Glutamatergic neuron (in vitro differentiated cells): ENCODE measurements at places on chromosomes 7 and 10.
A peak's percentile ranks its signal among the peaks of the same experiment; 100 is the strongest.

DNA sequence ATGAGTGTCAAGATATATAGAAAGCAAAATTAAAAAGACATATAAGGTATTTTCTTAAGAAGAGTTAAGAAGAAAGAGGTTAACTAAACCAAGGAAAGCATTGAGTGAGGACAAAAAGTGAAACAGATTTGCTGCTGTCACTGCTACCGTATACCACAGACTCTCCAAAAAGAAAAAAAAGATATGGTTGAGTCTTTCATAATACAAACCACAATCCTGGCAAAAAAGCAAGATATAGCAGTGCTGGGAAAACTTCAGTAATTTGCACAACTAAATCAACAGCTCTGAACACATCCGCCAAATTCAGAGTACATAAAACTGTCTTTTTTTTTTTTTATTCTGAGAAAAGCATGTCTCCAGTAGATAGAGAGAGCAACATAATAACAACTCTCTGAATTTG lies 114.7 kb downstream of the ETV1 start:
- no peak for DNase-seq

GRCh38 chr10:123150986-123151736 lies 3.0 kb upstream of the BUB3 start:
- peak; percentile 54 for DNase-seq

DNA sequence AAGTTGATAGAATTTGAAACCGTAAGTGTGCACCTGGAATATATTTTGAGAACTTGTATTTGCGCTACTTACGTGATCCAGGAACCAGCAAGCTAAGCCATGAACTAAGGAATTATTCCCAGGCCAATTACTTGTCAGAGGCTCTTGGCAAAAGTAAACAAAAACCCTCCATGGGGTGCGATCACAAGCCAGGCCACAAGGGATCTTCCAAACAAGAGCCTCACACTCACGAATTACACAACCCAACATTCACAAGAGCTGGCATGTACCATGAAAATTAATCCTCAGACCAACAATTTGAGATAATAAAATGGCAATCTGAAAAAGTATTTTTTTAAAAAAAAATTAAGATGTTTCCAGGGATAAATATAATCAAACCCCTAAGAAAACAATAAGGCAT lies 467.0 kb upstream of the AKR1E2 start:
- no peak for DNase-seq

DNA sequence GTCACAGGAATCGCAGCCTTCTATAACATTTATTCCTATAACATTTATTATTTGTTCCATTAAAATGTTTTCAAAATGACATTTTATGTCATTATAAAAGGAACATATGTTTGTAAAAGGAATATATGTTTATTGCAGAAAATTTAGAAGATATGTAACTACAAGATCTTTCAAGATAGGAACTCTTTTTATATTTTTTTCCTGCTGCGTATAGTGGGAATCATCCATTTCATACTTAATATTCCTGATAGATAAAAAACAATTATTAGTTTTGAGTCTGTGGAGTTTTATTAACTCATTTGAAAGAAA lies 55.6 kb downstream of the CCNY start:
- no peak for DNase-seq

- no peak for DNase-seq
These were observed 204.4 kb downstream of the OTUD1 start for GRCh38 chr10:23643111-23643780.

GRCh38 chr7:10618953-10619352 lies 354.7 kb upstream of the PHF14 start:
- DNase-seq = no peak

DNA sequence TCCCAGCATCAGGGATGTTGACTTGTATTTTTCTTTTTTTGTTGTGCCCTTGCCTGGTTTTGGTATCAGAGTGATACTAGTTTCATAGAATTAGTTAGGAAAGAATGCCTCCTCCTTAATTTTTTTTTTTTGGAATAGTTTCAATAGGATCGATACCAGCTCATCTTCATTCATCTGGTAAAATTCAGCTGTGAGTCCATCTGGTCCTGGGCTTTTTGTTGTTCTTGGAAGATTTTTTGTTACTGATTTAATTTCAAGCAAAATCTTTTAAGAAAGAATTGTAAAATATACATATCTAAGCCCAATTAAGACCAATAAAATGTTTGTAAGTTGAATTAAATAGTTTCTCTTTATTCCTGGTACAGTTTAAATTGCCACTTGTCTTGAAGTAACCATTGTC lies 1159.5 kb downstream of the CNTNAP2 start:
- DNase-seq = no peak

GRCh38 chr10:11035301-11035991 lies 17.8 kb downstream of the CELF2 start:
- DNase-seq = no peak

- DNase-seq = no peak
These were observed 339.9 kb downstream of the GFRA1 start for GRCh38 chr10:115933098-115933497.

GRCh38 chr7:70752794-70753241 lies 379.1 kb upstream of the GALNT17 start:
- no peak for DNase-seq

DNA sequence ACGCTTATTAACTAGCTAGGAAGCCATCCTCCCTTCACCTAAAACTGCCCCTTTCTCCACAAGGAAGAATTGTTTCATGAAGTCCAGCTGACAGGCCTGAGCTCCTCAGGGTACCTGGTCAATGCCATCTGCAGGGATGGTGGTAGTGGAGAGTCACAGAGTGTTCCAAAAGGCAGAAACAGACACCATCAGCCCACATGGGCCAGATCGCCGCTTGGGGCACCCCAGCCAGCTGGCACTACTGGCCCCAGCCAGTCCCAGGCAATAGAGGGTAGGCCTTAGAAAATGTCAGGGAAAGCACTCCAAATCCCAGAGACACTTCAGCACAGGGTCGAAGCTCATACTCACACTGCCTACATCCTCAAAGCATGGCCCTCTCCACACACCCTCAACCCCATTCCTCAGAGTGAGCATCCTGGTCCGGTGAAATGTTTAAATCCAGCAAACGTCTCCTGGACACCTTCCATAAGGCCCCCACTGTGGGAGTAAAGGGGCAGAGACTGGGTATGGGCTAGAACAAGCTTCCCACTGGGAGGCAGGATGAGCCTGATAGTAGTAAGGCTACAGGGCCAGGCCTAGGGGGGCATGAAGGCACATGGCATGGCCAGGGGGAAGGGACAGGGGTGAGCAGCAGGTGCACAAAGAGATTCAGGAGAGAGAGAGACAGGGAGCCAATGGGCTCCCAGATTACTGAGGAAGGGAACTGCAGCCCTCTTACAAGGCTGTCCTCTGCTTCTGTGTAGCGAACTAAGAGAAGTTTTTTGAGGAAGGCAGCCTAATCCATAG lies 1.9 kb downstream of the LRRC20 start:
- no peak for DNase-seq

GRCh38 chr7:157590526-157590925 lies 253.7 kb downstream of the DNAJB6 start:
- peak; percentile 8 for DNase-seq

DNA sequence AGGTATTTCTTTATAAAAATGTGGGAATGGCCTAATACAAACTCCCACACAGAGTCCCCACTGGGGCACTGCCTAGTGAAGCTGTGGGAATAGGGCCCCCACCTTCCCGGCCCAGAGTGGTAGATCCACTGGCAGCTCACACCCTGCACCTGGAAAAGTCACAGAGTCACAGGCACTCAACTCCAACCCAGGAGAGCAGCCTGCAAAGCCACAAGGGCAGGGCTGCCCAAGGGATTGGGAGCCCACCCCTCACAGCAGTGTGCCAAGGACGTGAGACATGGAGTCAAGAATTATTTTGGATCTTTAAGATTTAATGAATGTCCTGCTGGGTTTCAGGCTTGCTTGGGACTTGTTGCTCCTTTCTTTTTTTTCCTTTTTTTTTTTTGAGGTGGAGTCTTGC lies 5.3 kb upstream of the DNAJC12 start:
- DNase-seq = no peak

DNA sequence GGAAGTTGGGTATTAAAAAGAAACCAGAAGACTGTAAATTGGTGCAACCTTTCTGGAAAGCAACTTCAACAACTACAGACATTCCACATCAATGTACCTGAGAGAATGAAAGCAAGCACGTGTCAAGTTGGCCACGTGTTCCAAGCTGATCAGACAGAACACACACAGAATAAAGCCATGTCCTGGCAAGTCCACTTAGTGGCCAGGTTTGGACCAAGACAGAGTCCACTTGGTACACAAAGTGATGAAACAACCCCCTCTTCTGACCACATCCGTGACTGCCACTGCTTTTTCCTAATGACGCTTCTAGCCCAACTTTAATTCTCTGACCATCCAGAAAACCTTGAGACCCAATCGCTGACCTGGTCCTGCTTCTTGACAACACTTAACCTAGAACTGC lies 109.4 kb downstream of the ABLIM1 start:
- no peak for DNase-seq

GRCh38 chr10:95447685-95448084 lies 113.5 kb downstream of the SORBS1 start:
- DNase-seq = no peak

DNA sequence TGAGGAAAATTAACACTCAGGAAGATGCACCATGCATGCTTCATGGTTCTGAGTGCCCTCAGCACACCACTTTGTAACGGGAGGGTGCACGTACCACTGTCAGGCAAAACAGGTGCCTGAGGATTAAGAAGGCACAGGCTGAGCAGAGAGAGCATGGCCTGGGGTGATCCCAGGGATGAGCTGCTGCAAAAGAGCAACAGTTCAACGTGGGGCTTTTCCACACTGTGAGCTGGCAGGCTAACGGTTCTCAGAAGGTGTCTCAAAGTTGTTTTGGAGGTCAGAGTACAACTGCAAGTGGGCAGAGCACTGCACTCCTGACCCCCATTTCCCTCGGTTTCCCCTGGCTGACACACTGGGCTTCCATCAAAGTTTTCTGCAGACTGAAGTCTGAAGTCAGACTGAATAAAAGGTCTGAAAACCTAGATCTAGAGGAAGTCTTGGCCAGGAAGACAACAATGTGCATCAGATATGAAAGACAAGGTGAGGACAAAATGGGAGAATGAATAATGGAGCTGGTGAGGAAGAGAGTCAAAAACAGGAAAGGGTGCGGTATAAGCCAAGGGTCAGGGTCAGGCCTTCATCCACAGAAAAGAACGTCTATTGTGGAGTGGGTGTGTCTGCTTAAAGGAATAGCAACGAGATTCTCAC lies 20.5 kb downstream of the ZNF438 start:
- DNase-seq = no peak

GRCh38 chr10:14554491-14555205 lies 220.0 kb downstream of the FAM107B start:
- no peak for DNase-seq

GRCh38 chr10:8316284-8316683 lies 261.8 kb downstream of the GATA3 start:
- DNase-seq = no peak

DNA sequence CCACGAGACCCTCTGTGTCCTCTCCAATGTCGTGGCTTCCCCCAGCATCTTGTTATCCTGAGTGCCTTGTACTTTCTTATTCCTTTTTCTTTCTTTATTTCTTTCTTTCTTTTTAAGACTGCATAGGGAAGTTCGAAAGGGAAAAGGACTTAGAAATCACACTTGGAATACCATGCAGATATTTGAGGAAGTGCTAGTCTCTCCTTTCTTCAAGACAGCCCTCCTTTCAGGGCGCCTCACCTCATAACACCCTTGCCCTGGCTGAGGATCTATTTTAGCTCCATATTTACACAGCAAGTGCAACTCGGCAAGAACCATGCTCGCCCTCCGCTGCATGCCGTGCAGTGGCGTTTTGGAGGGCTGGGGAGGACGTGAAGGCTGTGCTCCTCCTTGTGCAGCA lies 232.3 kb upstream of the GLI3 start:
- no peak for DNase-seq

DNA sequence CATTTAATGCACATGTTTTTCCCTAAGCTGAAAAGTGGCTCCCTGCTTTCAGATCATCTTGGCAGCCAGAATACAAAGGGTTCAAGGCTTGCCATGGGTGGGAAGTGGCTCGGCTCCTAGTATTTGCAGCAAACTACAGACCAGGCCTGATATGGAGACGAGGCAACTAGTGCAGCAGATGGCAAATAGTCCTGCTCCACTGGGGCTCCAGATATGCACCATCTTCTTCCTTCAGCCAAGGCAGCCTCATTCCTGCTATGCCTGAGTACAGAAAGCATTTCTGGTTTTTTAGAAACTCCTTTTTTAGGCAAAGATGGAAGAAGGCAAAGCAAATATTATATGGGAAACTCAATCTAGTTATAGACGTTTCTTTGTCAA lies 23.9 kb downstream of the LRRC4 start:
- no peak for DNase-seq

DNA sequence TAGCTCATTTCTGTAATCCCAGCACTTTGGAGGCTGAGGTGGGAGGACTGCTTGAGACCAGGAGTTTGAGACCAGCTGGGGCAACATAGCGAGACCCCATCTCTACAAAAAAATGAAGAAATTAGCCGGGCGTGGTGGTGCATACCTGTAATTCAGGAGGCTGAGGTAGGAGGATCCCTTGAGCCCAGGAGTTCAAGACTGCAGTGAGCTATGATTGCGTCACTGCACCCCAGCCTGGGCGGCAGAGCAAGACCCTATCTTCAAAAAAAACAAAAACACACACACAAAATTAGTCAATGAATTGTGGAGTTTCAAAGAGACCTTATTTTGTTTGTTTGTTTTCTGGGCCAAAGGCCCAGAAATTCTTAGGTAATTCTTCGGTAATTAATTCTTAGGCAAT lies 110.0 kb downstream of the CUX1 start:
- DNase-seq = no peak

DNA sequence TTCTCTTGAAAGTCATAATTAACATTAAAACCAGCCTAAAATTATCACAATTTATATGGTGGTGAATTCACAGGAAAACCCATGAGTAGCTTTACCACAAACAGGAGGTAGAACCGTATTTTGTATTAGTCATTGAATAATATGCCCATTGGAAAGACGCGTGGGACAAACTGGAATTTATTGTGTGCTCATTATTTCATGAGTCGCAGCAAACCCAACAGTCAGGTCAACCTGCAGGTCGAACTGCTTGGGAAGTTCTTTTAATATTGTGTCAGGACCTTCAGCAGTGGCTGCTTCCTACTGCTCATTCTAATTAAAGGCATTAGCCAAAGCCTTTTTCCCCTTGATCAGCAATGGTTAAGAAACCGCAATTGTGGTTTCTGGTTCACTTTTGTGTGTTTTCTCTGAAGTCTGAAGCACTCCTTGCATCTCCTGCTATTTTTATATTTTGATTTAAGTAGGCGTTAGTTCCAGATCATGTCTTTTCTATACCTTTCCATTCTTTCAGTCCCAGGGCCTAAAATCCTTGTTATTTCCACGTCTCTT lies 100.1 kb downstream of the RAB11FIP2 start:
- DNase-seq = no peak

GRCh38 chr7:157576415-157576814 lies 239.6 kb downstream of the DNAJB6 start:
- no peak for DNase-seq

DNA sequence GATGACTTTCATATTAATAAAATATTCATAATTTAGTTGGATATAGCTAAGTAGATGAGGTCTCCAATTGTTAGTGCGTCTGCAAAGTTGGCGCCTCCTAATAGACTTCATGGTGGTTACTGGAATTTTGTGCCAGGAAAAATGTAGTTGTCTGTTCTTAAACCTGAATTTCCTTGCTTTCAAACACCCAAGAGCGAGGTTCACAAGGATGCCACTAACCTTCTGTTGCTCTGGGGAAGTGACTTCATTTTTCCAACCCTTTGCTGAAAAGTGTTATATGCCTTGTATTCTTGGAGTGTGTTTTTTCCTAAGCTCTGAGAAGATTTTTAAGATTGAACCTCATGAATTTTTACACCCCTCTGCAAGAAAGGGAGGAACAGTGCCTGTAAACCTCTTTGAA lies 98.9 kb upstream of the GLCCI1 start:
- DNase-seq = no peak

GRCh38 chr7:112798274-112799159 lies 8.3 kb upstream of the TMEM168 start:
- no peak for DNase-seq
